ENCODE measurements at places on chromosomes 6 and 20.

DNA sequence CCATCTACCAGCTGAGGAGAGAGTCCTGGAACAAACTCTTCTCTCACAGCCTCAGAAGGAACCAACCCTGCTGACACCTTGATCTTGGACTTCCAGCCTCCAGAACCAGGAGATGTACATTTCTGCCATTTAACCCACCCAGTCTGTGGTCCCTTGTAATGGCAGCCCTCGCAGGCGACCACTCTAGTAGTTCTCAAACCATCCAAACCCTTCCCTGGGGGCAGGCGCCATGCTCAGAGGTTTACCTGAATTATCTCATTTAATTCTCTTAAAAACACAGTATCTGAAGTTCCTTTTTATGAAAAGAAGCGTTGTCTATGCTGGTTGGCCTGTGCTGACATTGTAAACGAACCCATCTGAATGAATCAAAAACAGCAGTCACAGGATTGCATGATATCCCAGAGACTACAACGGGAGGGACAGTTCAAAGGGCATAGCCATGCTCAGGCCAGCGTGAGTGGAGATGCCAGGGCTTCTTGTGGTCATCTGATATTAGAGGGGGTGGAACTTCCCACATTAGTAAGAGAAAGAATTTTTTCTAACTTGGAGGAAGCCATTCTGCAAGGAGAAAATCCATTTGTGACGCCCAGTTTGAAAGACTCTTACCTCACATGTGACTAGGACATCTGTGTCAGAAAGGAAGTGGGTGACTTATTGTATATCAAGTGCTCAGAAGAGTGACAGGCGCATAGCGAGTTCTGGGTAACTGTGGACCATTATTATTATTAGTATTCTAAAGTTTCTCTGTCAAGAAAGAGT is 17.2 kb upstream of the TAGAP start:
- DNase-seq, result no peak

DNA sequence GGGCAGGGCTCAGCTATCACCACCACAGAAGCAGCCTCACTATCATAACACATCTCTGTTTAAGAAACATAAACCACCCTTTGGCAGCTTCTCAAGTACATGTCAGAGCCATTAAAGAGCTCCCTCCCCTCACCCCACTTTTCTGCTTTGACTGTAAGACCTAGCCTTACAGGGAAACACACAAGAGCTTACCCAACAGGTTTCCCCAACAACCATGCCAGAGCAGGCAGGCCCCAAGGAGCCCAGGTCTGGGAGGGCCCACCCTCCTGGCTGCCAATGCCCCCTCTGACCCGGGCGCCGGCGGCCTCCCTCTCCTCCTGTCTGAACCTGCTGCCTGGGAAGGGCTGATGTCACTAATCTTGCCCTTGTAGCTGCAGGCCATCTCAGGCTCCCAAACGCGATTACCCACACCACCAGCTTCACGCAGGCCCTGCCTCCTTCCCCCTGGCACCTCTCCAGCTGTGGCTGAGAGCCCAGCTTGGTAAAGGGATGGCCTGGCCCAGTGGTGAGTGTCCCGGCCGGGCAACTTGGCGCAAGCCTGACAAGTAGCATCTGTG is 402.0 kb downstream of the MAFB start:
- DNase-seq, result no peak

- no peak for DNase-seq
Observed at GRCh38 chr20:7773511-7773910, 166.7 kb downstream of the HAO1 start.

- no peak for DNase-seq
Observed at GRCh38 chr20:5535125-5535756, 215.0 kb upstream of the SHLD1 start.

- no peak for DNase-seq
Observed at GRCh38 chr6:136599329-136600011, 49.2 kb upstream of the MAP7 start.

GRCh38 chr20:3932681-3933080 is 43.5 kb downstream of the PANK2 start:
- no peak for DNase-seq

DNA sequence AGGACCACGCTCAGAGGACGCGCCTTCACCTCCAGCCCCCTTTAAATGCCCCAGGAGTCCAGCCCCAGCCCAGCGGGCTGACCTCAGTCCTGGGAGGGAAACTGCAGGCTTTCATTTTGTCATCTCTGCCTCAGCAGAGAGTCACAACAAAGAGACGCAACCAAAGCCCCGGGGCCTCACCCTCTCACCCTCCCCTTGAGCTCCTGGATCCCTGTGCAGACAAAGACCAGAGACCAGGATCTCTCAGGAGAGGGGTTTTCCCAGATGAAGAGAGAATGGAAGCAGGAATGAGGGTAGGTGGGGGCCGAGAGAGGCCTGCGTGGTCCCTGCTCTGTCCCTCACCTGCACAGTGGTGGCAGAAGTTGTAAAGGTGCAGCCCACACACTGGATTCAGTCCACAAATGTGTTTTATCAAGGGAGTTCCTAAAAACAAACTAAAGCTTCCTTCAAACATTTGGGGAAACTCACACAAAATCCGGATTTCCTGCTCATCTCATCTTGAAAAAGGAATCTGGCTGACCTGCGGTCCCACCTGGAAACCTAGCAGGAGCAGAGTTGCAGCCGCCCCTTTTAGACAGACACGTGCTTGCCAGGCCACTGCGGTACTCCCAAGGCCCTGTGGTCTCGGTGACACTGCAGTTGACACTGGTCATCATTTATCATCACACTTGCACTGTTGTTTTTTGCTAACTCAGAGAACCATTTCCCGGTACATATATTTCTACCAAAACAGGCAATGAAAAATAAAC is 27.1 kb downstream of the PTGIS start:
- DNase-seq, result no peak

DNA sequence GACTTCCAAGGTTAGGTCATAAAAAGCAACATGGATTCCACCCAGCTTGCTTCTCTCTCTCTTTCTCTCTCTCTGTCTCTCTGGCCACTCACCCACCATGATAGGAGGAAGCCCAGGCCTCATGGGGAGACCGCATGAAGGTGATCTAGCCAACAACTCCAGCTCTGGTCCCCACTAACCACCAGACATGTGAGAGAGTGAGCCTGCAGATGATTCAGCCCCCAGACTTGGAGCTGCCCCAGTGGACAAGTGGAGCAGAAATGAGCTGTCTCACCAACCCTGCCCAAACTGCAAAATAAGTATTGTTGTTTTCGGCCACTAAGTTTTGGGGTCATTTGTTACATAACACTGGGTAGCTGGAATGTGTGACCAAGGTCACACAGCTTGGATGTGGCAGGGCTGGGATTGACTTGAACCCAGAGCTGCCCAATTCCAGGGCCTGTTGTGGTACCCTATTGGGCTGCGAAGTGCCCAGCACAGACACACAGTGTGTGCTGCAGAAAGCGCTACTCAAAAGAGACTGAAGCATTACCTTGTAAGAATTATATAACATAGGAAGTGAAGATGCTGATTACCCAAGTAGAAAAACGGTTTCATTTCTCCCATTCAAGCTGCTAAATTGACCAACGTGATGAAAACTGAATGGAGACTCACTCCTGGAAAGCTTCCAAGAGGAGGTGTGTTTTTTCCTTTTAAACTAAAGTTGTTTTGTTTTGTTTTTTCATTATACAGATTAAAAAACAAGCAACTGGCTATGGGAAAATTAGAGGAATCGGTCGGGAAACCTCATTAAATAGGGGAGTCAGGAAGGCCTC is 9.1 kb upstream of the TLDC2 start:
- no peak for DNase-seq

DNA sequence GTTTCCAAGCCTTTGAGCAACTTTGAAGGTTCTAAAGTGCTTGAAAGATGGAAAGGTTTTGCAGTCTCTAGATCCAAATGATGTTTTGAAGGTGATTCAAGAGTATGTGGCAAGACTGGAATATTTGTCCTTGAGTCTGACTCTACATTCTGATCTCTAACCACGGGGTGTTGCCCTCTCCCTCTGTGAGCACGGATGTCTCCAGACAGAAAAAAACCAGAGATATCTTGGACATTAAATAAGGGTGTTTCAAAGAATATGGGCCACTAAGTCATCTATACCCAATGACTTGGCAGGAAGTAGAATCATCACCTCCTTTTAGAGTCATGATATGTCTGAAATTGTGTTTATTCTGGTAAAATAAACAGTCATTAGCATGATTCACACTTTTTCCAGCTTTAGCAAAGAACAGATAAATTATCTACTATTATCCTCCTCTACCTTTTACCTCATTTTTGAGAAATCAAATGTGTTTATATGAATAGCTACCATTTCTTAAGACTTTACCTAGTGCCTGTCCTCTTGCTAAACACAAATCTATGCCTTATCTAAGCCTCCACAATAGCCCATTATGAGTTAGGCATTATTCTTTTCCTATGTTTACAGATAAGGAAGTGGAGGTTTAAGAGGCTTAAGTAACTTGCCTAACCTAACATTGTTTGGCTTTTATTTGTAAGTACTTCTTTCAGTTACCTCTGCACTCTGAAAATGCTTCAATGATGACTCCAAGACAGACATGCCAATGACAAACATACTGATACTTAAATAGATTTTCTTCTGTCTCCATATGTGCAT is 384.4 kb downstream of the BMP2 start:
- no peak for DNase-seq

- no peak for DNase-seq
Observed at GRCh38 chr6:138397128-138398122, 6.6 kb upstream of the HEBP2 start.

GRCh38 chr6:159267165-159267564 is 98.0 kb downstream of the FNDC1 start:
- no peak for DNase-seq

All from cortex of kidney (tissue), 1 donor.